ENCODE measurements at places on chromosomes 1 and 21.
A peak's percentile ranks its signal among the peaks of the same experiment; 100 is the strongest.

GRCh38 chr1:186655876-186656275 is 24.3 kb downstream of the PTGS2 start:
- no peak for DNase-seq

DNA sequence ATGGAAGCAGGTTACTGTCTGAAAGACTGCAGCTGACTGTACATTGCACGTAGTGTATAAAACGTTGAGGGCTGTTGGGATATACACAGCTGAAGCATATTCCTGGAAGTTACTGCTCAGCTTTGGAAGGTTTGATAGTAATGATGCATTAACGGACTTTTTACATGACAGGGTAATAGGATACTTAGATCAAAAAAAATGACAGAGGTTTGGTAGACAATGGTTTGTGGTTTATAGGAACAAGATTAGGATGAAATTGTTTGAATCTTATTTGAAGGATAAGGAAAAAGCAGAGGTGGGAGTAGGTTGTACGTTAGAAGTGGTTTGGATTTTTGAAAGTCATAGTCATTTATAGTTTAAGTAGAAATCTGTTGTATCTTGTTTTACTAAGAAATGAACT is 33.0 kb downstream of the ADGRL2 start:
- no peak for DNase-seq

DNA sequence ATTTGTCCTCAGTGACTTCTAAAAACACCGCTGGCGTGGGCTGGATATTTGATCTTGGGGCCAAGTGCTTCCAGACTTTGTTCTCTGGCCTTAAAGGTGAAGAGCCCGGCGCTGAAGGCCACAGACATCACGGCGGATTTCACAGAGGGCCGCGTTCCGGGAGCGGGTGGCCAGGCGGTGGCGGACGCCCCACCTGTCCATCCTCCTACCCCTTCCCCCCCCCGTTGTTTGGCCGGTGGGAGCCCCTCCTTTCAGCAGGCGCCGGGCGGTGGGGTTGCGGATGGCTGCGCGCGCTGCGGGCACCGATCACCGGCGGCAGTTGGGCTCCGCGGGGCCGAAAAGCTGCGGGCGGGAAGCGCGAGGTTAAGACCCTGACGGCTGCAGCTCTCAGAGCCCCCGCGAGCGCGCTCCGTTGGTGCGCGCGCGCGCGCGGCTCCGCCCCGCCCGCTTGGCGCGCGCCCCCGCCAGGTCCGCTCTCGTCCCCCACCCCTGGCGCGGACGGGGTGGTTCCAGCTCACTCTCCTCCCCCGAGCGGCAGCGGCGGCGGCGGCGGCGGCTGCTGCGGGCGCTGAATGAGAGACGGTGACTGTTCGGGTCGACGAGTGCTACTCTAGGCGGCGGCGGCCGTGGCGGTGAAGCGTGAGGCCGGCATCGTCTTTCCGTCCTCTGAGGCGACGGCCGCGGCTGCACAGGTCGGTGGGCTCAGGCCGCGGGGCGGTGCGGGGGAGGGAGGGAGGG is at the start of gene RALGPS2:
Gene RALGPS2, plus strand, starts transcription at position 517 of the 738 bp plus-strand sequence. CDS start 51,521 bp downstream, outside the sequence.
- peak; percentile 17 for DNase-seq

GRCh38 chr1:159007726-159008125 is 2.0 kb upstream of the IFI16 start:
- DNase-seq = no peak

GRCh38 chr1:10691075-10691739 is 105.2 kb downstream of the CASZ1 start:
- no peak for DNase-seq

- DNase-seq = no peak
Measured at GRCh38 chr1:228286505-228287417, 78.9 kb downstream of the OBSCN start.

DNA sequence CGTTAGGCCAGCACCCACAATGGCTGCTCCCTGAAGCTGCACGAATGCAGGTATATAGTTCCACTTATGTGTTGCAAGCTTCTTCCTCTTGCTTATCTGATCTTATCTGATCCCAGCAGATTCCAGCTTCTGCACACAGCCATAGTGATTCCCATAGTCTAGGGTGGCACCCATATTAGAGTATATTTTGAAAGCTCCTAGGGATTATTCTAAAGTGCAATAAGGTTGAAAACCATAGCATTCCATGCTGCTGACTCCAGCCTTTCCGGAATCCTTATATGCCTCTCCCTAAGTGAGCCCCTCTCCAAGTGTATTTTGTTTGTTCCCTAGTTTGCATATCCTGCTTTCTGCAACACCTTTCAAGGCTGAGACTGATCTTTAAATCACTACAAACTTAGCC is 432.0 kb downstream of the SETD4 start:
- DNase-seq = no peak

DNA sequence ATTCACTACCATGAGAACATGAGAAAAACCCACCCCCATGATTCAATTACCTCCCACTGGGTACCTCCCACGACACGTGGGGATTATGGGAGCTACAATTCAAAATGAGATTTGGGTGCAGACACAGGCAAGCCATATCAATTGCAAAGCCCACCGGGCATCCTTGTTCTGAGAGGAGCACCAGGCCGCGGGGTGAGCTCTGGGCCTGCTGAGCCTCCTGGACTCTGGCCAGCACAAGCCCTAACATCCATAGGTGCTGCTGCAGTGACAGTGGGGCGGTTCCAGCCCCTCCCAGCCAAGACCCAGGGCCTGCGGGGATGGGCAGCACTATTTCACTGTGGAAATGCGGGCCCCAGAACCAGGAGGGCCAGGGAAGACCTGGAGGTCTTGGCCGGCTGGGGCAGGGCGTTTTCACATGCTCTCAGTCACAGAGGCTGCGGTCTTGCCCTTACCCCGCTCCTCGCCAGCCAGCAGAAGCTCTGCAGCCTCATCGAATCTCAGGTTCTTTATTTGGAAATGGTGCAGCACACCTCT is 103.8 kb downstream of the PCBP3 start:
- no peak for DNase-seq

DNA sequence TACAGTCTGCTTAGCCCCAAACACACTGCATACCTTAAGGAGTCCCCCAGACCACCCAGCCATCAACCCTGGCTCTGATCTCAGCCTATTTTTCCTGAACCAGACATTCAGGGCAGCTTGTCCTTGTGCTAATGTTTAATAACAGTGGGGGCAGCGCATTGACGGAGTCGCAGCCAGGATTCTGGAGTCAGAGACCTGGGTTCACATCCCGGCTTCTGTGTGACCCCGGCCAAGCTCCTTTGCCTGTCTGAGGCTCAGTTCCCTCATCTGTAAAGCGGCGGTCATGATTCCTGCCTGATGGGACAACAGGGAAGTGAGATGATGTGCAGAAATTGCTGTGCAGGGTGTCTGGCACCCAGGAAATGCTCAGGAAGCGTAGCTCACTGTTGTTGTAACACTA is 63.1 kb downstream of the MATN1 start:
- DNase-seq = no peak

- DNase-seq = no peak
Measured at GRCh38 chr1:109241841-109242345, 7.4 kb upstream of the CELSR2 start.

Data from stimulated activated CD8-positive, alpha-beta memory T cell treated with anti-CD3 and anti-CD28 coated beads, Interleukin-4, amount 100 ng/mL, for 1 hour (primary cell).